ENCODE measurements at places on chromosomes 3 and 15.

DNA sequence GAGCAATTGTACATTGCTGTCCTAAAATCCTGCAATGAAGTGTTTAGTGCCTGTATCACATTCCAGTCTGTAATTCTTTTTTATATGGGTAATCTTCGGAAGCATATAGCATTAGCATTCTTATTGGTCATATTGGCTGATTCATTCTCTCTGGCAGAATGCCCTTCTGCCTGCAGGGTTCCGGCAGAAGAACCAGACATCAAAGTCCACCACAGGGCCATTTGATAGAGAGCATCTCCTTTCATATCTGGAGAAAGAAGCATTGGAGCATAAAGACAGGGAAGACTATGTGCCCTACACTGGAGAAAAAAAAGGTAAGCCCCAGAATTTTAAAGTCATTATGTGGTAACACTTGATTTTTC is 39.6 kb downstream of the TMOD3 start:
- DNase-seq = no peak

- DNase-seq = no peak
Observed at GRCh38 chr15:52021892-52022540, 3.0 kb downstream of the MAPK6 start.

DNA sequence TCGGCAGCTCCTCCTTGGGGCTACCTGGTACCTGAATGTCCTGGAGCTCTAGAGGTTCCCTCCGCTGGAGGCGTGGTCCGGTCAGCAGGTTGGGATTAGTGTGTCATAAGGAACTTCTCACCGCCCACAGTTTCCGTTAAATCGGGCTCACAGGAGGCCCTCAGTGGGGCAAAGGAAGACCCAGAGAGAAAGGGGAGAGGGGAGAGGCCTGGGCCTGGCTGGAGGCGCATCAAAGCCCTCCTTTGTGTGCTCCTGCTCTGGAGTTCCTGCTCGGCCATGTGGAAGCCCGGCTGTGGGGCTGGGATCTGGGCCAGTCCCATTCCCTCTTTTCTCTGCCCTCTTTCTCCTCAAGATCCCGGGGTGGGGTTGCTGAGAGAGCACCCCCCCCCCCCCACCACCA is at the start of gene RLBP1:
Gene RLBP1 (minus strand): TSS at position 37 of the 400 bp plus-strand sequence. CDS start 2,604 bp downstream, outside the sequence.
- no peak for DNase-seq

DNA sequence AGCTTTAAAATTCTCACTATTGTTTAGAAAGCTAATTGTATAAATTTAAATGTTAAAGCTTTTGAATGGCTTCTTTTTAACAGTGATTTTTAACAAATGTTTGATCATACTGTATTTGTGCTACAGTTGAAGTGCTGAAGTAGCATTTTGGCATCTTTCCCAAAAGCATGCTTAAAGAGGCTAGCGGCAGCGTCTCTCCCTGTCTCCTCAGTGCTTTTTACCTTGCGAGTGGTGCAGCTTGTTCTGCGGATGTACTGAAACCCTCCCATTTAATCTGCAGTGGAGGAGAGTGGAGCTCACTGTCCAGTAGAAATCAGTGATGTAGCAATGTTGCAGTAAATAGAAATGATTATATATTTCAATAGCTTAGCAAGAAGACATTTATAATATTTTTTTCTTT is 43.7 kb downstream of the LRRC49 start:
- DNase-seq = no peak

- no peak for DNase-seq
Observed at GRCh38 chr3:129207479-129207878, 23.8 kb upstream of the CNBP start.

GRCh38 chr3:32411442-32411841 is 19.8 kb downstream of the CMTM7 start:
- DNase-seq = no peak

DNA sequence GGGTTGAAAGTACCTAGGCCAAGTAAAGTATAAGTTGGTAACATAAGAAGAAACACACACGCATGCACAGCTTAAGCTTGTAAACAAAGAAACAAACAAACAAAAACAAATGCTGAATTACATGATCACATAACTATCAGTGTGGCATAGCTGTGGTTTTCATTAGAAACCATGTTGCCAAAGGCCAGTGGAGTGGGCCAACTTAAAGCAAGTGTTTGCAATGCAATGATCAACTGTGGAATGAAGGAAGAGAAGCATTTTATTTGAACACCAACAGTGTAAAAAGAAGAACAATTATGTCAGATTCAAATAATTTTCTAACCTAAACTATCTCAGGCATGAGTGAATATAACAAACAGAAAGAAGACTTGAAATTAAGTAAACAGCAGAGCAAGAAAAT is 199.4 kb upstream of the STRIT1 start:
- DNase-seq = no peak

DNA sequence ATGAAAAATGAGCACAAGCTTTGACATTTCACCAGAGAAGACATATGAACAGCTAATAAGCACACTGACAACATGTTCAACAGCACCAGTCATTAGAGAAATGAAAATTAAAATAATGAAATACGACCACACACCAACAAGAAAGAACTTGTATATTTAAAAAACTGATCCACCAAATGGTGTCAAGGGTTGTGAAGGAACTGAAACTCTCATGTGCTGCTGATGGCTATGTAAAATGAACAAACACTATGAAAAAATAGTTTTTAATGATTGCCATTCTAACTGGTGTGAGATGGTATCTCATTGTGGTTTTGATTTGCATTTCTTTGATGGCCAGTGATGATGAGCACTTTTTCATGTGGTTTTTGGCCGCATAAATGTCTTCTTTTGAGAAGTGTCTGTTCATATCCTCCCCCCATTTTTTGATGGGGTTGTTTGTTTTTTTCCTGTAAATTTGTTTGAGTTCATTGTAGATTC is 193.8 kb downstream of the SCAPER start:
- DNase-seq = peak; percentile 10

DNA sequence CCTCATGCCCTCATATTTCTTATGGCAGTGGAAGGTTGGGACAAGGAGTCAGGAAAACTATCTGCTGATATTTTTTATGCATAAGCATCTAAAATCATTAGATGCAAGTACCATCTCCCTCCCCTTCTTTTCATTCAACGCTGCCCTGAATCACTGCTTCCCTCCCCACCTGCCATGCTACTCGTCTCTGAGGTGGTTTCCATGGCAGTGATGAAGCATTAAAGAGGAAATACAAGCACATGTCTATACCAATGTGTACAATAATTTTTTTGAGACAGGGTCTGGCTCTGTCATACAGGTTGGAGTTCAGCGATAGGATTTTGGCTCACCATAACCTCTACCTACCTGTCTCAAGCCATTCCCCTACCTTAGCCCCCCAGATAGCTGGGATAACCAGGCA is 67.5 kb upstream of the SETMAR start:
- DNase-seq = no peak

GRCh38 chr3:55654123-55654760 is 167.1 kb upstream of the WNT5A start:
- peak; percentile 27 for DNase-seq

- no peak for DNase-seq
Observed at GRCh38 chr15:50909010-50909317, 481 bp downstream of the AP4E1 start.

GRCh38 chr3:191882289-191882688 is 421.3 kb downstream of the PYDC2 start:
- DNase-seq = no peak

DNA sequence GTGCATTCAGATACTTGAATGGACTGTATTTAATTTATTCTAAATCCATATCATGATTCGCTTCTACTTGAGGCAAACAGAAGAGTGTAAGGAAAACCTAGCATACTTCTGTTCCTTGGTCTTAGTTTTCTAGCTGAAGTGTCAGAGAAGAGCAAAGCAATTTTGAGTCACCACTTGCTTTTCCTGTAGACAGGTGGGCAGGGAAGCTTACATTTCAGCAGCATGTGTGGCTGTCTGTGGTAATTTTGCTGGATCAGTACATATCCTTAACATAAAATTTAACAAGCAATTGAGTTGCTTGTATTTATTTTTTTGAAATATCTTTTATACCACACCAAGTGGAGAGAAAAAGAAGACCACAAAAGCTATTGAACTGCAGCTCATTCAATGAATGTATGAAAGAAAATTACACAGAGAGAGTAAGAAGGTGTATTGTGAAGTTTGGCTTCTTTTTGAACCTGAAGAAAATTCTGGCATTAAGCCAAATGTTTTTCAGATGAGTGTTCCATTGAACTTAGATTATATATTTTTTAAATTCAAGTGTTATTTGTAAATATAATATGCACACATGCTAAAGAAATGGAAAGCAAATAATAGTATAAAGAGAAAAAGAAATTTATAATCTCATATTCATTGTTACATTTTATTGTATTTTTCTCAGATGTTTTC is 747.6 kb downstream of the NAALADL2 start:
- DNase-seq = no peak

GRCh38 chr3:158875700-158876099 is 73.8 kb downstream of the MFSD1 start:
- DNase-seq = no peak

- DNase-seq = no peak
Observed at GRCh38 chr3:167671878-167672427, 18.2 kb upstream of the WDR49 start.

- no peak for DNase-seq
Observed at GRCh38 chr3:136942803-136943202, 15.0 kb upstream of the IL20RB start.

- no peak for DNase-seq
Observed at GRCh38 chr15:45121706-45122417, 7.7 kb downstream of the DUOXA2 start.

GRCh38 chr3:178289544-178290160 is 246.6 kb upstream of the KCNMB2 start:
- DNase-seq = no peak

DNA sequence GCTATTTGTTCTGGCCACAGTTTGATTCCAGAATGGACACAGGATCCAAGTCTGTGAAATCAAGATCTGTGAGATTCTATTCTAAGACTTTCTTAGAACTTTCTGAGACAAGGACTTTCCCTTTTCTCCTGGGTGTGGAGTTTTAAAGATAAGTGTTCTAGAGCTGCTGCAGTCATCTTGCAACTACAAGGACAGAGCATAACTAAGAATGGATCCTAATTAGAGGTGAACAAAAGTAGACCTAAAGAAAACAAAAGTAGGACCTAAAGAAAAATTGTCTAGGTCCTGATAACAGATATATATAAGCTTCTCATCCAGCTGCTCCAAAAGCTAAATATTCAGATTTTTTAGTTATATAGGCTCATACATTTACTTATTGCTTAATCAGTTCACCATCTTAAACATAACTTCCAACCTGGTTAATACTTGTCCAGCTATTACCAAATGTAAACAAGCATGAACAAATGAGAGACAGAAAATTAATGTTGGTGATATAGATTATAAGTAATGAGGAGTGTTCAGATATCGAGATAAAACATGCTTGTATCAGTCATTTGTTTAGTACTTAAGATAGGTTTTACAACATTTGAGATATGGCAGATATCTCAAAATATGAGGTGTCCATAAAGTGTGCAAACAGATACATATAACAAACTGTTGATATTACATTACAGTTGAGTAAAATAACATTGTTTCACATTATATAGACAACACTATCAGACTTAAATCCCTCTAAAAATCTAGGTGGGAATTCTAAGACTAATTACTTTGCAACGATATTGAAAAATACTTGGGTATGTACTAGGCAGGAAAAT is 75.1 kb downstream of the CD200 start:
- DNase-seq = no peak

DNA sequence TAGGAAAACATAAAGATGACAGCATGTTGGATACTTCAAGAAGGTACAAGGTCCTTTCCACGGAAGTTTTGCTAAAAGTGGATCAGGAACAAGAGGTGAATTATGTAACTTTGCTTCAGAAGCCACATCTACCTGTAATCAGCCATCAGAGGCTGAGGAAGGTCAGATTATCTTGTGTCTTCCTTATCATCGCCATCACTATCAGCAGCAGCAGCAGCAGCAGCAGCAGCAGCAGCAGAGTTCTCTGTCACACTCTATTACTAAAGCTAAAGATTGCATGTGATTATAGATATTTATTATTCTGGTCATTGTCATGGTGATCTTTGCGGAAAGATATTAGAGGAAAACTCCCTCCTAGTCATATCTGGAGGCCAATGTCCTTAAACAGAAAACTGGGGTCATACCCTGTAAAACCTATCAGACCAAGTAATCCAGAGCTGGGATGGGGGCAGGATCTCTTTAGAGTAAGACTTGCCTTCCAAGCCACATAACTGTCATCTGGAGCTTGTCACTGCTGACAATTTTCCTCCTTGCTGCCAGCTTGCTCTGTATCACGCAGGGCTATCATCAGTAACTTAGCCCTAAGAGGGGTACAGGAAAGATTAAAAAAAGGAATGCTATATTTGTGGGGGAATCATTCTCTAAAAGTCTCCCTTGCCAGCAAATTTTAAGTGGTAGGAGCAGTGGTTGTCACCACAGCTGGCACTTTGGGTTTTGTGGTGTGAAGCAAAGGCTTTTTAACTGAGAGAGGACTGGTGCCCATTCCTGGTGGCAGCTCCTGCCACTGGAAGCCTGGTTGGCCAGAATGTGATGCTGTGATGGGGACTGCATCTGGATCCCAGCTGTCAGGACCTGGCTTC is 130.9 kb upstream of the RASGRP1 start:
- DNase-seq = no peak

- no peak for DNase-seq
Observed at GRCh38 chr15:25724899-25725298, 138.2 kb downstream of the ATP10A start.

DNA sequence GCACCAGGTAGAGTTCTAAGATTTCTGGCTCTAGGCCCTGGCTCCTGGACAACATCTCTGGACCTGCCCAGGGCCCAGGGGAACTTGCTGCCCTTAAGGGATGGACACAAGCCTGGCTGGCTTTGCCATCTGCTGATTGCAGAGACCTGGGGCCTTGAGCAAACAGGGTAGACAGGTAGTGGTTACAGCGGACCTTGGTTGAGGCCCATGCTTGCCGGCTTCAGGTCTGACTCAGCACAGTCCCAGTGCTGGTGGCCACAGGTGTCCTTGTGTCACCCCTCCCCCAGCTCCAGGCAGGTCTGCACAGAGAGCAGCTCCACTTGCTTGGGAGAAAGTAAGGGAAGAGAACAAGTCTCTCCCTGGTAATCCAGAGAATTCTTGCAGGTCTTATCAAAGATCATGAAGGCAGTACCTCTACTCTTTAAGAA is 15.9 kb upstream of the ACTL6A start:
- no peak for DNase-seq

GRCh38 chr15:39748276-39748675 is 34.4 kb downstream of the FSIP1 start:
- no peak for DNase-seq

GRCh38 chr3:67461667-67462142 is 192.7 kb downstream of the SUCLG2 start:
- DNase-seq = no peak

DNA sequence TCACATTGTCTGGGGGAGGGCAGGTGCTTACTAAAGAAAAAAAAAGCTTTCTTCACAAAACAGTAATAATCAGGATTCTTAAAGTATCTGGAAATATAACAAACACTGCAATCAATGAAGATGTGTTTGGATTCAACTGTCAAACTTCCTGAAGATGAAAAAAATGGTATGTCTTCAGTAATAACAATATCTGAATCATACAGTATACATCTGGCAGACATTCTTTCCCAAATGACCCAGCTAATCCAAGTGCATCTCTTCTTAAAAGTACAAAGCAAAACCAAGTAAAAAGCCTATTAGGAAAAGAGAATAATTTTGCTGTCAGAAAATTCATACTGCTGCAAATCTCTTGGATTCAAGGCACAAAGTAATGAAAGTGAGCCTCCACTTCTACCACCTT is 145.0 kb upstream of the MCTP2 start:
- DNase-seq = no peak

GRCh38 chr3:30886888-30887287 is 7.6 kb downstream of the GADL1 start:
- DNase-seq = no peak
